ENCODE measurements at places on chromosomes 2 and 18.

- no peak for DNase-seq
Observed at GRCh38 chr2:101758001-101758400, 60.5 kb downstream of the MAP4K4 start.

GRCh38 chr2:188024811-188025210 lies 266.9 kb upstream of the GULP1 start:
- DNase-seq: no peak

- DNase-seq: no peak
Observed at GRCh38 chr2:18247282-18248110, 313.0 kb downstream of the RDH14 start.

DNA sequence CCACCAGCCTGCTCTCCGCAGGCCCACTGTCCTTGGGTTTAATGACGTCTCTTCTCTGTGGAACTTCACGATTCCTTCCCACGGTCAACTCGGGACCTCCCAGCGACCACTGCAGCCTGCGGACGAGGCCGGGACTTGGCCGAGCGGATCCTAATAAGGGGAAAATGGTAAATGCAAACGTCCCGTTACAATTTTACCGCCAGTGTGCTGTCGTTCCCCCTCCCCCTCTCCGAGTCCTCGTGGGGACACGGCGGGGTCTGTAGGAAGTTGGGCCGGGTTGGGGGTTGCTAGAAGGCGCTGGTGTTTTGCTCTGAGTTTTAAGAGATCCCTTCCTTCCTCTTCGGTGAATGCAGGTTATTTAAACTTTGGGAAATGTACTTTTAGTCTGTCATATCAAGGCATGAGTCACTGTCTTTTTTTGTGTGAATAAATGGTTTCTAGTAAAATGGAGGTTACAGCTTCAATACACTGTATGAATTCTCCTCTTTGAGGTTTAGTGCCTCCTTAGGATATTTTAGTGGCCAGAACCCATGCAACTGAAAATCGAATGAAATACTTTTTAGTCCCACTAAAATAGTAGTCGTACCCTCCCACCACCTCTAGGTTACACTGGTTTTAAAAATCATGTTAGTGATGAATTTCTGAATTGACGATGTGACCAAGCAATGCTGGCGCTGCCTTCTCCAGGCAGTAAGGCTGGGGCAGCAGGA lies 2.3 kb downstream of the HOXD11 start:
- no peak for DNase-seq

DNA sequence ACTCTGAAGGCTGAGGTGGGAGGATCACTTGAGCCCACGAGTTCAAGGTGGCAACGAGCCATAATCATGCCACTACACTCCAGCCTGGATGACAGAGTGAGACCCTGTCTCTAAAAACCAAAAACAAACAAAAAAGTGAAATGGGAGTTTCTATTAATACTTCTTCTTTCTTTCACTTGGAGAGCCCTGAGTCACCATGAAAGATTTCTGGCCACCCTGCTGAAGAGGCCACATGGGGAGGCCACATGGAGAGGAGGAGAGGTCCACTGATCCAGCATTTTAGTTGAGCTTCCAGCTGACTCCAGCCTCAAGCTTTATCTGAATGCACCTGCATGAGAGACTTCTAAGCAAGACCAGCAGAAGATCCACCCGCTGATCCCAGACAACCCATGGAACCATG lies 74.2 kb upstream of the LAPTM4A start:
- no peak for DNase-seq

GRCh38 chr2:105376789-105377240 lies 22.0 kb downstream of the FHL2 start:
- no peak for DNase-seq

DNA sequence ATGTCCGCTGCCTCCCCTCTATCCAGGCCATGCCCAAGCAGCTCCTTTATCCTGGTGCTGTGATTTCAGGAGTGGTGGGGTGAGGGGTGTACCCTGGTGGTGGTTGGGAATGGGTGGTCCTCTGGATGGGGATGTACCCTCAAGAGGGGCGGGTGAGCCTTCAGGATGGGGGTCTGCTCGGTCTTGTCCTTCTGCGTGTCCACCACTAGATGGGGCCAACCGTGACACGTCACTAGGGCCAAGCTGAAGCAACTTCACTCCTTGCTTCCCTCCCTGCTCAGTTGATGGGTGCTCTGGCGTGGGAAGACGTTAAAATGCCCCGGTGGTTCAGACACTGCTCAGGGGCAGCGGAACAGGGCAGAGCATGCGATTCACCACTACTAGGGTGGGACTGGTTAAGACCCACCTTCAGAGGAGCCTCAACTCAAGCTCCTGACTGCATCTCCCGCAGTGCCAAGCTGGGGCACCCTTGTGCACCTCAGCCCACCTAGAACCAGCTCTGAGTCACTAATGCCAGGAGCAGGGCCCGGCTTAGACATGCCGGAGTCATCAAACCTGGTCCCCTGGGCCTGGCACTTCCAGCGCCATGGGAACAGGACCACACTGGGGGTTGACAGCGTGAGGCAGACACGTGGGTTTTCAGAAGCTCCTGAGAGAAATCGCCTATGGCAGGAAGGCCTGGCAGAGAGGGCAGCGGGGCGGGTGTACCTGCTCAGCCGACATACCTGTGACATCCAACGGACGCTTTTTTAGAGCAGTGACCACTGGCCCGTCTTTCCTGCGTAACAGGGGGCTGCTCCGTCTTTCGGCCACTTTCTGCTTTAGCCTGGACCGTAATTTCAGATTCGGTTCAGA lies 256.7 kb downstream of the HDAC4 start:
- no peak for DNase-seq

DNA sequence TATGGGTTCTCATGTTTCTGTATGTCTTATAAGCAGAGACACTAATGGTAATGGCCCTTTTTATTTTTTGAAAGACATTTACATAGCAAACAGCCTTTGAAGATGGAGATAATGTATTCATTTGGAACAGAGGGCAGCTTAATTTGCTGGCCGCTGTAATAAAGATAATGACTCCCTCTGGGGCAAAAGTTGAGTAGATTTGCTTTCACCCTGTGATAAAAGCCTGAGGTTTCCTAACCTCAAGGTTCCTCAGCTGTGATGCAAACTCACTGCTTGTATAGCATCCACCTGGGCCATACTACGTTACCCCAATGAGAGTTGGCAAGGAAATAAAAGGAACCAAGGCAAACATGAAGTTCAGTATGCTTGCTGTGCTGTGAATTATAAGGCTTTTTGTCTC lies 54.8 kb downstream of the TEX51 start:
- DNase-seq: no peak

GRCh38 chr2:159558479-159558878 lies 57.9 kb downstream of the BAZ2B start:
- no peak for DNase-seq

DNA sequence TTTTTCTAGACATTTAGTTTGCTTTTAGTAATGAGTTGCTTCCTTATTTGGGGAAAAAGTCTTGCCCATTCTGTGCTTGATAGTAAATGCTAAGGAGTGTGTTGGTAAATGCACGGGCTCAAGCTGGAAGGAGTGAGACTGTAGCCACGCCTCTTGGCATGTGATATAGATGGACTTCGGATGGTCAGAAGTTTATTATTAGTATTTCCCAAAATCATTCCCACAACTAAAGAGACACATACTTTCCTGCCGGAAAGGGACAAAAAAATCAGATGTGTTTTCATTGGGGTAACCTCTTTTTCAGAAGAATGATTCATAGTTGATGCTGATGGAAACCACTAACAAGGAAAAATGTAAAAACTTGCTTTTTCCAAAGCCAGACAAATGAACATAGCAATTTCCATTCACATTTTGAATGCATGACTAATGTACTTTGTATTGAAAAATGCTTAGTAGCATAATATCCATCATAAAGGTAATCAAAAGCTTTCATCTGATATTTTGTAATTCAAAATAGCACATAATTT lies 133.2 kb downstream of the ZNF532 start:
- DNase-seq: no peak

DNA sequence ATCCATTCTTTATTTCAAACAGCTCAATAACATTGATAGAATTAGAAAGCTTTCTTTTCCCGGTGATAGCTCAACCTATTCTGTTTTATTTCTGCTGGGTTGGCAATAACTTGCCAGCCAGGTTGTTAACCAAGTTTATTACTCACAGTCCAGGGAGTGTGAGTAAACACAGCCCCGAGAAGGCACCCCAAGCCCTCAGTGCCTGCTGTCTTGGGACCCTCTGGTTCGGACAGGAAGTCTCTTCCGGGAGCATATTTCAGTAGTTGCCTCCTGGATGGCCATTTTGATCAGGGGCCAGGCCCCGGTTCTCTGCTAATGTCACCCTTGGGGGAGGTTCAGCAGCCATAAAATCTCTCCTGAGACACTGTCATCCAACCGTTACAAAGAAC lies 176.8 kb downstream of the INO80D start:
- no peak for DNase-seq

GRCh38 chr2:181876614-181877063 lies 14.9 kb upstream of the ITPRID2 start:
- no peak for DNase-seq

GRCh38 chr2:216974321-216975302 lies 114.7 kb upstream of the TNP1 start:
- no peak for DNase-seq

- no peak for DNase-seq
Observed at GRCh38 chr2:235847576-235847975, 320.6 kb downstream of the GBX2 start.

DNA sequence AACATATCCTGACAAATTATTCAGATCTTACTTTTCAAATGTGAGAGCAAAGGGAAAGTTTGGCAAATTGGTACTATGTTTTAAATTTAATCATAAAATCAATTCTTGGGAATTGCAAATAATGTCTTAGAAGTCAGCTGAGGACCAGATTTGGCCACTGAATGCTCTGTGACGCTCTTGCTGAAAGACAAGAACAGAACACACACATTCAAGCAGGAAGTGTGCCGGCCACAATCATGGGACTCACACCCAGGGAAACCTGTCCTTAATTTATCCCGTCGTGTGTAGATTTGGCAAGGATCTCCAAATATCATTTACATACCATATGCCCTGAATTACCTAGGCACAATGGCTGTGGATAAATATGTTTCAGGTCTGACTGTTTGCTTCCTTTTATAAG lies 253.1 kb downstream of the TCF4 start:
- no peak for DNase-seq

DNA sequence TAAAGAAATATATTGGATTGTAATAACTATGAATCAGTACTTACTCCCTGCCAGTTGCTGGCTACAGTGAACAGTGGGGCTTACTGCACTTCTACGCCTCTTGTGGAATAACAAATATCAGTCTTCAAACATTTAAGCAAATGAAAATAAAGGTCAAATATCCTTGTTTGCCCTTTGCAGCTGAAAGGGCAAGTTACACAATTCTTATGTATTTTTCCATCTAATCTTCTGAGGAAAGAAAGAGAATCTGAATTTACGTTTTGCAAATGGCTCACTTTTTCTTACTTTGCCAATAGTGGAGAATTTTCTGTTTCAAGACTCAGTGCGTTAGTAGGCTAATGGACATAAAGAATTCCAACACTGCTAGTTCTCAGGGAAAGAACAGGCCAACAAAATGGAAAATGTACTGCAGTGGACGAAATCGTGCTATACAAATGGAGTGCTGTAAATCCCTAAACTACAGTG lies 157.2 kb upstream of the TMEM200C start:
- no peak for DNase-seq

GRCh38 chr2:241890524-241891235 lies 21.2 kb downstream of the RTP5 start:
- no peak for DNase-seq
